ENCODE measurements at places on chromosomes 7 and 10. TPM values are rescaled to one million over a fixed set of nuclear protein-coding genes. Genes with fewer than 3 reads are reported as not detected.

DNA sequence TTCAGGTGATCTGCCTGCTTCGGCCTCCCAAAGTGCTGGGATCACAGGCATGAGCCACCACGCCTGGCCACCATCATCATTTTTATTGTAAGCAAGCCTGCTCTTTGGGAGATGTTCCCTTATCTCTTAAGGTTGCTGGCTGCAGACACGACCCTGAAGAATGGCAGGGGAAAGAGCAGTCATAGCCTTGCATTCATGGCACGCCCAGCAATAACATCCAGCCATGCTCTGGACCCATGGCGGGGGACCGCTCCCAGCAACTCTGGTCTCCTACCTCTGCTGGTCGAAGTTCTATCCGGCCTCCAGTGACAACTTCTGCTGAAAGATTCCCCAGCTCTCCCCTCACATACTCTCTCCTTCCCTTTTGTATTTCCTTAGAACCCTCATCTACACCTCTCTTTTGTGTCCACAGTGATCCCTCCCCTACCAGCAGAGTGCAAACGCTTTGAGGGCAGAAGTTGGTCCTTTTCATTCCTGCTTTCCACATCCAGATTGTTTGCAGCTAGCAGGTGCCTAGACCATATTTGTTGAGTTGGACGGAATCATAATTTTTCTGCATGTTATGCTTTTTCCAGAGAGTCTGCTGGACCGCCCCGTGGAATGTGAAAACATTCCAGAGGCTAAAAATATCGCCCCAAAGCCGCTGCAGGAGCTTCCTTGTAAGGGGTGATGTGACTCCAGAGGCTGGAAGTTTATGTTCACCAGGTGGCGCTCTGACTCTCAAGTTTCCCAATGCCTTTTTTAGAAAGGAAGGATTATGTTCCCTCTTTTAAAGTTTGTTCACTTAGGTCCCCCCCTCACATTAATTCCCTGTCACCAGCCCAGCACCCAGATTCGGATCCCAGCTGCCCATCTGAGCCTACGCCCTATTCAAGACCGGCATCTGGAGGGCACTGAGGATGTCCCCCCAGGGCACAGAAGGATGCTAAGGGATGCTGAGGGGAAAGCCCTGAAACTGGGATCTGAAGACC lies 4.3 kb upstream of the MARVELD1 start:
- no peaks in the 10 kb centered on the region for H3K36me3 ChIP-seq
- DNase-seq = peak; percentile 82
- no peaks in the 10 kb centered on the region for H3K4me1 ChIP-seq
- no peak overlapping the region for H3K4me3 ChIP-seq
- no peak overlapping the region for H3K27ac ChIP-seq

DNA sequence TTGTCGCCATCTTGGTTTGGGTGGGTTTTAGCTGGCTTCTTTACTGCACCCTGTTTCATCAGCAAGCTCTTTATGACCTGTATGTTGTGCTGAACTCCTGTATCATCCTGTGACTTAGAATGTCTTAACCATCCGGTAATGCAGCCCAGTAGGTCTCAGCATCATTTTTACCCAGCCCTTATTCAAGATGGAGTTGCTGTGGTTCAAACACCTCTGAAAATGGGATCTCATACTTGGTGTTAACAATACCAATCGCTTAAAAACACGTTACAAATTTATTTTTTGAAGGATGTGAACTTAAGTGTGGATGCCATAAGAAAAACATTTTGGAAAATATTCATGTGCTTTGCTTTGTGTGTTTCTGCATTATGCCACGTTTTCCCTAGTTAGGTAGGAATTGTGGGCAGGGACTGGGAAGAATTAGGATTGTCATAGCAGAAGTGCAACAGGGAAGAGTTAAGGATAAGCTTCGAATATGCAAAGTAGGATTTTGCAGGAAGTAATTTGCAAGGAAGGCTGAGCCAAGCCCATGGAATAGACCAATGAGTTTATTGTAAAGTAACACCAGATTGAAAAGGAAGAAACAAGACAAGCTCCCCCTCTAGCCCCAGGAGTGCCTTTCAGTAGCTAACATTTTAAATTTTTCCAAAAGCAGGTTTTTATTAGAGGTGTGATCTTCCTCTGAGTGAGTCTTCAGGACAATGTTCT lies 56.4 kb downstream of the PRR15 start:
- DNase-seq = no peak
- H3K4me3 ChIP-seq = no peak overlapping the region
- no peaks in the 10 kb centered on the region for H3K4me1 ChIP-seq

GRCh38 chr7:17963281-17963680 lies 23.0 kb upstream of the SNX13 start:
- H3K27ac ChIP-seq = no peak overlapping the region
- H3K36me3 ChIP-seq = no peaks in the 10 kb centered on the region
- H3K4me3 ChIP-seq = no peak overlapping the region
- no peak for DNase-seq

- no peaks in the 10 kb centered on the region for H3K27me3 ChIP-seq
- peak; percentile 43 for DNase-seq
- peak overlapping the region; percentile 50 for H3K27ac ChIP-seq
- H3K4me3 ChIP-seq = no peak overlapping the region
- no peaks in the 10 kb centered on the region for H3K36me3 ChIP-seq
Measured at GRCh38 chr10:79048639-79049550, 19.9 kb upstream of the ZMIZ1 start.

Gene FAM25G
- total RNA-seq = 0.98 TPM

GRCh38 chr10:20919481-20919880 lies 22.4 kb upstream of the NEBL start:
- H3K27me3 ChIP-seq = no peaks in the 10 kb centered on the region
- no peak overlapping the region for H3K27ac ChIP-seq

DNA sequence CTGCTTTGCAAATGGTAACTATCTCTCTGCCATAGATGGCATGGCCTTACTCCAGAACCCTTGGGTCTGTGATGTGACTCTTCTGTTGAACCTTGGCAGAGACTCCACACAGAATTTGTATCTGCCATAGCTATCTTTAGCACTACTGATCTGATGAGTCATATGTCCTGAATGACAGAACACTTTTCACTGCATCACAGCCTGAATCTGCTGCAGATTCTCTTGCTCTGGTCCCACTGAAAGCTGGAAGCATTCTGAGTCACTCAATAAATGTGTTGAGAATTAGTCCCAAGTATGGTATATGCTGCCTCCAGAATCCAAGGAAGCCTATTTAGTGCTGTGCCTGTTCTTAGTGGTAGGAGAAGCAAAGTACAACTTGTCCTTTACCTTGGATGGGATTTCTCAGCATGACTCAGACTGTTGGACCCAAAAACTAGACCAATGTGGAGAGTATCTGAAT lies 39.5 kb upstream of the ANKRD1 start:
- DNase-seq = no peak
- no peaks in the 10 kb centered on the region for H3K4me1 ChIP-seq
- H3K36me3 ChIP-seq = no peaks in the 10 kb centered on the region
- no peak overlapping the region for H3K27ac ChIP-seq
- no peaks in the 10 kb centered on the region for H3K27me3 ChIP-seq
- H3K4me3 ChIP-seq = no peak overlapping the region

- peak overlapping the region; percentile 91 for H3K4me3 ChIP-seq
- DNase-seq = no peak
- H3K4me1 ChIP-seq = peaks cover 7% of the 10 kb centered on the region
- no peak overlapping the region for H3K27ac ChIP-seq
- H3K36me3 ChIP-seq = no peaks in the 10 kb centered on the region
- no peaks in the 10 kb centered on the region for H3K27me3 ChIP-seq
Measured at GRCh38 chr10:91925022-91925320, 1.4 kb downstream of the BTAF1 start.

Gene NXPH1
- not detected for total RNA-seq

Gene ERCC6
- total RNA-seq = 16.4 TPM

Gene RBM20
- 0.80 TPM for total RNA-seq

DNA sequence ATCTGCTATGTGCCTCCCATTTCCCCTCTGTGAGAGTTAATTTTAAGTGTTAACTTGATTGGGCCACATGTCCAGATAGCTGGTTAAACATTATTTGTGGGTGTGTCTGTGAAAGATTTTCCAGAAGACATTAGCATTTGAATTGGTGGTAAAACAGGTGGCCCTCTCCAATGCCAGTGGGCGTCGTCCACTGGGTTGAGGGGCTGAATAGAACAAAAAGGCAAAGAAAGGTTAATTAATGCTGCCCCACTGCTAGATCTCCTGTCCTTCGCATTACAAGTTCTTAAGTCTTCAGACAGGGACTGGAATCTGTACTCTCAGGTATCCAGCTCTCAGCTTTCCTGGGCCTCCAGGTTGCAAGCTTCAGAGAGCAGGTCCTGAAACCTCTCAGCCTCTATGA lies 1160.9 kb upstream of the LRRN3 start:
- H3K27me3 ChIP-seq = no peaks in the 10 kb centered on the region
- H3K36me3 ChIP-seq = no peaks in the 10 kb centered on the region
- H3K4me3 ChIP-seq = no peak overlapping the region
- no peaks in the 10 kb centered on the region for H3K4me1 ChIP-seq

DNA sequence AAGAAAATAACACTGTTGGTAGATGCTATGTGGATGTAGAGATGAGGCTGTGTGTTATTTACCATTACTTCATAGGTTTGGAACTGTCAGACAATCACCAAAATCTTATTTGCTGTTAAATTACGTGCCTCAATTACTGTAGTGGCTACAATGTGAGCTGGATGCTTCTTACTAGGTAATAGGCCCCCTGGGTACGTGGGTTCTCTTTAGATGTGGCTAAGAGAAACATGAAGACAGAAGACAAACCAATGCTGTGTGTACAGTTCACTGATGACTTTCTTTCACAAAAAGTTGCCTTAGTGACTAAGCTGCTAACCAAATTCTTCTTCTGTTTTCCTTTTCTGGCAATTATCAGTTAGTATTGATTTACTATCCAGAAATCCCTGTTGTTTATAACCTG lies 144.6 kb downstream of the SEMA3E start:
- H3K27ac ChIP-seq = no peak overlapping the region
- H3K4me3 ChIP-seq = no peak overlapping the region
- DNase-seq = no peak
- no peaks in the 10 kb centered on the region for H3K36me3 ChIP-seq
- no peaks in the 10 kb centered on the region for H3K27me3 ChIP-seq

GRCh38 chr10:124671486-124672075 lies 72.6 kb downstream of the FAM53B start:
- H3K36me3 ChIP-seq = no peaks in the 10 kb centered on the region
- peak overlapping the region; percentile 19 for H3K27ac ChIP-seq

Gene PRSS37
- total RNA-seq = not detected

DNA sequence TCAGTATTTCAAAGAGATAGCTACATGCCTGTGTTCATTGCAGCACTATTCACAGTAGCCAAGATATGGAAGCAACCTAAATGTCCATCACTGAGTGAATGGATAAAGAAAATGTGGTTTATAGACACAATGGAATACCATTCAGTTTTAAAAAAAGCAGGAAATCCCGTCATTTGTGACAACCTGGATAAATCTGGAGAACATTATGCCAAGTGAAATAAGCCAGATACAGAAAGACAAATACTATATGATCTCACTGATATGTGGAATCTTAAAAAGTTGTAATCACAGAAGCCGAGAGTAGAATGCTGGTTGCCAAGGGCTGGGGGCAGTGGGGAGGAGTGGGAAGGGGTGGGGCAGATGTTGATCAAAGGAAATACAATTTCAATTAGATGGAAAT lies 235.8 kb upstream of the IGFBP3 start:
- H3K36me3 ChIP-seq = no peaks in the 10 kb centered on the region
- no peaks in the 10 kb centered on the region for H3K4me1 ChIP-seq
- DNase-seq = no peak
- H3K27me3 ChIP-seq = no peaks in the 10 kb centered on the region
- H3K27ac ChIP-seq = no peak overlapping the region

GRCh38 chr10:13080643-13081042 lies 19.3 kb upstream of the OPTN start:
- H3K36me3 ChIP-seq = no peaks in the 10 kb centered on the region
- no peak overlapping the region for H3K4me3 ChIP-seq
- H3K4me1 ChIP-seq = no peaks in the 10 kb centered on the region
- no peak for DNase-seq
- H3K27ac ChIP-seq = no peak overlapping the region

- DNase-seq = no peak
- H3K27me3 ChIP-seq = no peaks in the 10 kb centered on the region
- no peak overlapping the region for H3K27ac ChIP-seq
- H3K4me3 ChIP-seq = no peak overlapping the region
- no peaks in the 10 kb centered on the region for H3K36me3 ChIP-seq
- no peaks in the 10 kb centered on the region for H3K4me1 ChIP-seq
Measured at GRCh38 chr10:125868372-125868975, 12.6 kb downstream of the DHX32 start.

GRCh38 chr7:99399597-99399996 lies 8.8 kb downstream of the PDAP1 start:
- no peak overlapping the region for H3K27ac ChIP-seq
- no peaks in the 10 kb centered on the region for H3K27me3 ChIP-seq
- no peak for DNase-seq
- H3K4me3 ChIP-seq = no peak overlapping the region
- no peaks in the 10 kb centered on the region for H3K4me1 ChIP-seq
- peaks cover 19% of the 10 kb centered on the region for H3K36me3 ChIP-seq

- DNase-seq = no peak
- no peaks in the 10 kb centered on the region for H3K27me3 ChIP-seq
- H3K4me3 ChIP-seq = no peak overlapping the region
Measured at GRCh38 chr7:157797361-157797760, 460.6 kb downstream of the DNAJB6 start.

- H3K36me3 ChIP-seq = no peaks in the 10 kb centered on the region
- peaks cover 33% of the 10 kb centered on the region for H3K27me3 ChIP-seq
- H3K27ac ChIP-seq = no peak within 1 kb of the TSS
- no peak for DNase-seq
Measured at GRCh38 chr10:133237588-133238465, at the start of gene VENTX. Gene VENTX (plus strand): TSS chr10:133237855. CDS start chr10:133237915, 60 bp downstream.

GRCh38 chr10:84613336-84614021 lies 285.1 kb downstream of the CCSER2 start:
- no peaks in the 10 kb centered on the region for H3K27me3 ChIP-seq
- H3K4me1 ChIP-seq = no peaks in the 10 kb centered on the region
- H3K27ac ChIP-seq = no peak overlapping the region
- DNase-seq = no peak
- H3K36me3 ChIP-seq = no peaks in the 10 kb centered on the region

DNA sequence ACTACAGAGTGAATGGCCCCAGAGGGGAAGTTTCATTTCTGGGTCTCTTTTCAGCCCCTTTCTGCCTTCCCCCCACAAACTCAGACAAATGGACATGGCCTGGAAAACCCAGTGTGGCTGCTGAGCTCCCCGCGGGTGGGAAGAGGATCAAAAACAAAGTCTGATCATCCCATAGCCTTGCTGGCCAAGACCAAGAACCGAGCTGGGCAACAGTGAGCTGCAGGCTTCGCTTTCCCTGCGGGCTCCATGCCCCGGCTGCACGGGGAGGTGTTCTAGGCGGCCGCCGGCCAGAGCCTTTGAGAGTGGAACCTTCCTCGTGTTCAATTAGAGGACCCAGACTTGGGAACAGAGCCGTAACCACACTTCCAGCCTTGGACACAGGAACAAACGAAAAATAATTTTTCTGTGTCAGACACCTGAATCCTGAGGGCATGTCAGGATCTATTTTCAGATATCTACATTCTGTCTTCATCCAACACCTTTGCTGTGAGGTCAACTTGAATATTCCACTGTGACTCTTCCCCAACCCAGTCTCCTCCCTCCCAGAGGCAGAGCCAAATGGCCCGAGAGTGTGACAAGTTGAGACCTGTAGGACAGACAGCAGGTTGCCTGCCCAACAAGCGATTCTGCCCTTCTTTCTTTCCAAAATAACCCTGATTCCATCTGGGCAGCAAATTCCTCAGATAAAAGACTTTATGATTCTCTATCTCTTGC lies 26.0 kb downstream of the WDR86 start:
- H3K4me3 ChIP-seq = no peak overlapping the region
- H3K4me1 ChIP-seq = peaks cover 8% of the 10 kb centered on the region
- no peak overlapping the region for H3K27ac ChIP-seq
- H3K27me3 ChIP-seq = peaks cover 19% of the 10 kb centered on the region
- no peaks in the 10 kb centered on the region for H3K36me3 ChIP-seq

GRCh38 chr7:8932751-8933150 lies 499.3 kb downstream of the NXPH1 start:
- H3K27ac ChIP-seq = no peak overlapping the region
- H3K4me1 ChIP-seq = no peaks in the 10 kb centered on the region
- H3K4me3 ChIP-seq = no peak overlapping the region
- DNase-seq = no peak
- no peaks in the 10 kb centered on the region for H3K36me3 ChIP-seq
